ENCODE measurements at places on chromosomes 12 and 14.

GRCh38 chr14:100658181-100658886 lies 68.4 kb upstream of the DLK1 start:
- no peak for DNase-seq

- no peak for DNase-seq
Measured at GRCh38 chr12:10190558-10191388, 11.9 kb downstream of the TMEM52B start.

DNA sequence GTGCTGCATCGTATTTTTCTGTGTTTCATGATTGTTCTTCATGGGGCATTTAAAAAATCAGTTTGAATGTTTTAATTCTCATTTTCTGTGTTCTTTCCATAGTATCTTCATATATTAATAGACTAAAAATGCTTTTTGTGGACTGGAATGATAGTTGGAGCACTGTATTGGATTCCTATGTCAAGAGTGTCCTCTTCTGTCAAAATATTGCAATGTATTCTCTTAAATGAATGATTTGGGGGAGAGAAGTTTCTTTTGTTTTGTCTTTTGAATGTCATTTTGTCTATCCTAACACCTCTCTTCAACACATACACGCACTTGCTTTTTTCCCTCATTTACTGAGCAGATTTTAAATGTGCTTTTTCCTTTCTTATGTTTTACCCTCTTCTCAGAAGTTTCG lies 4.7 kb upstream of the EIF2S3B start:
- no peak for DNase-seq

- no peak for DNase-seq
Measured at GRCh38 chr12:62631471-62632410, 165.1 kb downstream of the MON2 start.

DNA sequence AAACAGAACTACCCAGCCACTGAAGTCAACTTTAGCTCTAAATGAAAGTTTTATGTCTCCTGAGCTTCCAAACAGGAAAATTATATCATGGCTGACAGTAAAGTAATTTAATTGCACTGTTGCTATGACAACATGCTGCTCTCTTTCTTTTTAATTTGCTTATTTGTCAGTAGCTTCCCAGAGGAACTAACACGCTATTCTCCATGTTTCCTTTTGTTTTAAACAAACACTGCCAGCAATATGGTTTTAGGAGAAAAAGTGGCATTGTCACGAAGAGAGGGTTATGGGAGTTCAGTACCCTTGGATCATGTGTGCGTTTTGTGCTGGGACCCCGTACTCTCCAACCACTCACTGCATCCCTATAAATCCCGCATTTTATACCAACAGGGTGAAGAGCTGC lies 1.9 kb downstream of the FOXN3 start:
- DNase-seq: no peak

DNA sequence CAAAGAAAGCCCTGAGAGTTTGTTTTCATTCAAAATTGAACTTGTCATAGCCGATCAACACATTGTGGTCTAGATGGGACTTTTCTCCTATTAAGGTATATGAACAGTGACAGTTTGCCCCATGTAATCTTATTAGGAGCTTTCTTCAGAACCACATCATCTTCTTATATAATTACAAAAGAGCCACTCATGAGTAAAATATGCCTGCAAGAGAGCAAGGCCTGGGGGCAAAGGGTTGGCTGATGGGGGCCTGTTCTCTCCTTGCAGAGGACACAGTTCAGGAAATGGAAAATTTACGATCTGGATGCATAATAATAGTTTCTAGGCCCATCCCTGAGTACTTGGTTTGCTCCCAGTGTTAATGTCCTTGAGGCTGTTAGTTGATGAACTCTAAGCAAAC lies 87.8 kb downstream of the FLRT2 start:
- no peak for DNase-seq

DNA sequence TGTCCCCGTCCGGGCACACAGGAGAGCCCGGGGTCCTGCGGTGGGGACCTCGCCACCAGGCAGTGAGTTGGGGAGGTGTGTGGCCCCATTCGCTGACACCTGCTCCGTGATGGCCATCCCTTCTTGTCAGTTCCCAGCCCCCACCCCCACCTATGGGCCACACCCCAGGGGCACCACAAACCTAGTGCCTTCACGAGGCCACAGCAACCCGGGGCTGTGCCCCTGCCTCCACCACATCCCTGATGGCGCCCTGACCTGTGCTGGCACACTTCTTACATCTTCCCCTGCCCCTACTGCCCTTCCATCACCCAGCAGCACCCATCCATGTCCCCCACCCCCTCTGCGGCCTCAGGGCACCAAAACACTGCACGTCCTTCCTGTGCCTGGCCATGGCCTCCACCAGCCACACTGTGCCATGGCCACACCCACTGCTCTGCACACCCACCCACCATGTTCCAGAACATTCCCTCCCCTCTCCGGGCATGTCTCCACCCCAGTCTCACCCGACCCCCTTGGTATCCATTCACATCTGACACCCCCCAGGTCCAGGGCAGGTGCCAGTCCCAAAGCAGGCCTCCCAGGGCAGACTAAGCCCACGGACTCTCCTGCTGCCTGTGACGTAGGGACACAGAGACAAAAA lies 24.4 kb downstream of the JAG2 start:
- DNase-seq: no peak

GRCh38 chr14:92513204-92513965 lies at the start of gene RIN3:
Gene RIN3 (plus strand): TSS chr14:92513781. CDS start chr14:92513933, 152 bp downstream.
- no peak for DNase-seq

DNA sequence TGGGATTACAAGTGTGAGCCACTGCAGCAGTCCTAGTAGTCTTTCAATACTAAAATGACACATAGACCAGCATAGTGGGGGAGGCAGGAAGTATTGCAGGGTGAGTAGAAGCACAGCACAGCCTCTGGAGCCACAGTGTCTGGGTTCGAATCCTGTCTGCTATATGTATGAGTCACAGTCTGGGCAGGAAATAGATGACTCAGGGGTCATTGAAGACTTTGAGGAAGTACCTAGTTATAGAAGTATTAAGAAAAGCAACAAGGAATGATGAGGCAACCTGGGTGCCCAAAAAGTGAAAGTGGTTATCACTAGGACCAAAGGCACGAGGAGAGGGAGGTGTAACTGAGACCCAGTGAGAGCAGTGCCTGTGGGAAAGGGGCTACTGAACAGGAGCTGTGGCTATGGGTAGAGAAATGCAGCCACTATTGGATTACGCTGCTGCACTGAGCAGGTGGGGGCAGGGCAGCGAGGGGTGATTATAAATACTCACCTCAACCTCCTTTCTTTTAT lies 124.0 kb downstream of the PDE3A start:
- peak; percentile 5 for DNase-seq

- DNase-seq: no peak
Measured at GRCh38 chr12:1916371-1917171, 1.9 kb downstream of the CACNA2D4 start.

GRCh38 chr12:105499205-105499604 lies 168.7 kb downstream of the C12orf75 start:
- no peak for DNase-seq

DNA sequence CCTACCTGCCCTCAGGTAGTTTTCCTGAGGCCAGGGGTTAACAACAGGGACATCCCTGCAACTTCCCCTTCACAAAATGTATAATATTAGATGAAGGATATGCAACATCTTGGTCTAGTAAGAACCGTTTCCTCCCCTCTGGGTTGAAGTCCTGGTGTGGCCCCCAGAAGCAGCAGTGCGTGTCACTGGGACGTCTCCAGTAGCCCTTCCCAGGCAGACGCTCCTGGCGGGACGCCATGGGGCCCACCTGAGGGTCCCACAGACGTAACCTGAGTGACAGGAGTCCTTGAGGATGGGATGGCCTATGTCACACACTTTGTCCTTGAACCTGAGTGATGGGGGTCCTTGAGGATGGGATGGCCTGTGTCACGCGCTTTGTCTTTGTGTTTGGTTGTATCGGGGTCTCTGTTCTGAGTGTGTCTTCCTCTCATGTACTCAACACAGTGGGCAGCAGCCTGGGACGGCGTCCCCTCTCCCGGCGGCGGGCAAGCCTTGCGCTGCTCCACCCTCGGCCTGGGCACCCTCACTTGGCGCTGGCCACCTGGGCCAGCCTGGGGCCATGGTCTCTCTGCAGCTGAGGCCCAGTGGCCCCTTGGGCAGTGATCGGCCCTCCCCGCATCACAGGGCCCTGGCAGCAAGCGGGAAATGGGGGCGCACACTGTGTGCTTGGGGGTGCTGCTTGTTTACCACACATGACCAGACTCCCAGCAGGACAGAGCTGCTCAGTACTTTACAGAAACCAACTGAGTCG lies 14.3 kb upstream of the AMN start:
- DNase-seq: no peak

DNA sequence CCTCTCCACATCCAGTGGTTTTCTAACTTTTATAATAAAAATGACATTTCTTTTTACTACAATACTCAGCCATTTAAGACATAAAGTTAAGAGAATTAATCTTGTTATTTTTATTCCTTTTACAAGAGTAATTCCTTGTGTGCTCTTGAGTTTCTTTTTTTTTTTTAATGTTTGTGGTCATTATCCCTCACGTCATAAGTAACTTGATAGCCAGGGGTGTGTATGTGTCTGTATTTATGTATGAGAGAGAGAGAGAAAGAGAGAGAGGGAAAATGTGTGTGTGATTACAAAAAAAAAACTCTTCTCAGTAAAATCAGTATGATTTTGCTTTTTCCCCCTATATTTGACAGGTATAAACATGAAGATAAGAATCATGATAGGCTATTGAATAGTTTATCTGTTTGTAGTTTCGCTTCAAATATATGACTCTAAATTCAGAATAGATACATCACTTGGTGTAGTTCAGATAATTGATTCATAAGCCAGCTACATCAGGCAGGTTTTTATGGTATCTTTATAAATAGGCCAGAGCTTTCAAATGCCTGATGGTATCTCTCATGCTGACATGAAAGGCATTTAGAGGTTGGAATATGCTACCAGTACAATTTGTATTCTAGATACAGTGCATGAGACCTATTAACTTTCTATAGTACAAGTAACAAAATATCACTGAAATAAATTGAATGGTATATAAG lies 34.9 kb downstream of the RERGL start:
- no peak for DNase-seq

DNA sequence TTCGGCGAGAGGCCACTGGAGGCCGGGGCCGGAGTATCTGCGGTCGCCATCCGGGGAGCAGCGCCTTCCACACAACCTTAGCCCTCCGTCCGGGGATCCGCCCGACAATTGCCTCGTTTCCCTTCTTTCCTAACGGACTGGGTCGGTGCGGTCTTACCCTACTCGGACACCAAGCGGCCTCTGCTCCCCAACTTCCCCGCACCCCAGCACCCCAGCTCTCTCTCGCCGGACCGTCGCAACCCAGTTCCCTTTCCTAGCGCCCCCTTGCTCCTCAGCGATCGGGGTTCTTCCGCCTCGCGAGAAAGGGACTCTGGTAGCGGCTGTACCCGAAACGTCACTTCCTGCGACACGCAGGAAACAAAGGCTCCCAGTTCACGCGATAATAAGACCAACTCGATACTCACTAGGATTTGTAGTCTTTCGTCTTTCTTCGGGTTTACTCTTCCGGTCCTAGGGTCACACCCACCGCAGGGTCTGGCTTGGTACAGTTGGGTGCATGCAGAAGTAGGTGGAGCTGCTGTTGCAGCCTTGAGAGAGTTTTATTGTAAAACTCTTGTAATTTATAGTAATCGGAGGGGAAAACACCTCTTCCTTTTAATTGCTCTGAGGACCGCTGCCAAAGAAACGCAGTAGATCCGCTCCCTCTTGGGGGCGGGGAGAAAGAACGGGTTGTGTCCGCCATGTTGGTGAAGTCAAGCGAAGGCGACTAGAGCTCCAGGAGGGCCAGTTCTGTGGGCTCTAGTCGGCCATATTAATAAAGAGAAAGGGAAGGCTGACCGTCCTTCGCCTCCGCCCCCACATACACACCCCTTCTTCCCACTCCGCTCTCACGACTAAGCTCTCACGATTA lies at the start of the genes THAP2 and ZFC3H1:
Gene THAP2 (plus strand): TSS at position 741 of the 850 bp plus-strand sequence. CDS start 209 bp downstream, outside the sequence.
Gene ZFC3H1 (minus strand): TSS at position 288 of the 850 bp plus-strand sequence. CDS start 238 bp downstream, at position 50.
- DNase-seq: peak; percentile 99

- DNase-seq: no peak
Measured at GRCh38 chr14:103496776-103497175, 25.9 kb downstream of the CKB start.

GRCh38 chr14:91225025-91225424 lies 19.5 kb downstream of the GPR68 start:
- no peak for DNase-seq

- peak; percentile 21 for DNase-seq
Measured at GRCh38 chr14:74362361-74362915, 14.2 kb downstream of the VRTN start.

DNA sequence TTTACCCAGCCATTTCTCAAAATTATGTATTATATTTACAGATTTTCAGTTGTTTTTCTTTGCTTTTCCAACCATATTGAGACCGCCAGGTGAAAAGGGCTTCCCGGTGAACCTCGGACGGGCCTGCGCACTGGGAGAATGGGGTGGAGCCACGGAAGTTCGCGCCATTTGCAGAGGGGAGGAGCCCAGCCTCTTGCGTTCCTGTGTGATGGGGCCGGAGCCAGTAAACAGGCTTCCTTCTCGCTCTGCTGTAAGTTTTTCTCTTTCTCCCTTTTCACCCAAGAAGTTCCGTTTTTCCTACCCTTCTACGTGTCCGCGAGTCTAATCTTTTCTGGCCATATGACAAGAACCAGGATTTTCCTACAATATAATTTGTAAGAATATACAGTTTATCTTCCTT lies 1108.8 kb upstream of the SEL1L start:
- no peak for DNase-seq

Data from GM12878 (cell line).